Stimulated activated CD4-positive, alpha-beta T cell treated with anti-CD3 and anti-CD28 coated beads, Interleukin-4, amount 100 ng/mL, for 48 hours (primary cell): ENCODE measurements at places on chromosomes 11 and 22.

DNA sequence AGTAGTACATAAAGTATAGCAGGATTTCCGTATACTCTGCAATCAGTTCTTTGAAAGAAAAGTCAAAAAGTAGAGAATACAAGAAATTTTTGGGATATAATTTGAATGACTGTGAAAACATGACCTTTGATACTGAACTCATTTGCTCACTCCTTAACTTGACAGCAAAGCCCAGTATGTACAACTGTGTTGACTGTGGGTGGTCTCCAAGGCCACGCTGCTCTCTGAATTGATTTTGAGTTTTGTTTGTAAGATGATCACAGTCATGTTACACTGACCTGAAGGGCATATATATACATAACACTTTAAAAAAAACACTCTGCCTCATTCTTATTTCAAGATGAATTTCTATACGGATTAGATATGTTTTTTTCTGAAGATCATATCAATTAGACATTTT lies 9.5 kb upstream of the AMOTL1 start:
- no peak for DNase-seq

DNA sequence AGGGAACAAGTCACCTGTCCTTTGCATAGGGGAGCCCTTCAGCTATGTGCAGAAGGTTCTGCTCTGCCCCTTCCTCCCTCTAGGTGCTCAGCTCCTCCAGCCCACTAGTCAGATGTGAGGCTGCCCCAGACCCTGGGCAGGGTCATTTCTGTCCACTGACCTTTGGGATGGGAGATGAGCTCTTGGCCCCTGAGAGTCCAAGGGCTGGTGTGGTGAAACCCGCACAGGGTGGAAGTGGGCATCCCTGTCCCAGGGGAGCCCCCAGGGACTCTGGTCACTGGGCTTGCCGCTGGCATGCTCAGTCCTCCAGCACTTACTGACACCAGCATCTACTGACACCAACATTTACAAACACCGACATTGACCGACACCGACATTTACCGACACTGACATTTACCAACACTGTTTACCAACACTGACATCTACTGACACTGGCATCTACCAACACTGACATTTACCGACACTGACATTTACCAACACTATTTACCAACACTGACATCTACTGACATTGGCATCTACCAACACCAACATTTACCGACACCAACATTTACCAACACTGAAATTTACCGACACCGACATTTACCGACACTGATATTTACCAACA lies 71.9 kb upstream of the PPP6R3 start:
- DNase-seq: no peak

GRCh38 chr22:47625013-47625385 lies 862.5 kb downstream of the TBC1D22A start:
- DNase-seq: no peak

GRCh38 chr11:62850911-62851806 lies 11.8 kb upstream of the WDR74 start:
- DNase-seq: no peak

- DNase-seq: no peak
Measured at GRCh38 chr11:69384251-69385143, 90.5 kb downstream of the MYEOV start.

DNA sequence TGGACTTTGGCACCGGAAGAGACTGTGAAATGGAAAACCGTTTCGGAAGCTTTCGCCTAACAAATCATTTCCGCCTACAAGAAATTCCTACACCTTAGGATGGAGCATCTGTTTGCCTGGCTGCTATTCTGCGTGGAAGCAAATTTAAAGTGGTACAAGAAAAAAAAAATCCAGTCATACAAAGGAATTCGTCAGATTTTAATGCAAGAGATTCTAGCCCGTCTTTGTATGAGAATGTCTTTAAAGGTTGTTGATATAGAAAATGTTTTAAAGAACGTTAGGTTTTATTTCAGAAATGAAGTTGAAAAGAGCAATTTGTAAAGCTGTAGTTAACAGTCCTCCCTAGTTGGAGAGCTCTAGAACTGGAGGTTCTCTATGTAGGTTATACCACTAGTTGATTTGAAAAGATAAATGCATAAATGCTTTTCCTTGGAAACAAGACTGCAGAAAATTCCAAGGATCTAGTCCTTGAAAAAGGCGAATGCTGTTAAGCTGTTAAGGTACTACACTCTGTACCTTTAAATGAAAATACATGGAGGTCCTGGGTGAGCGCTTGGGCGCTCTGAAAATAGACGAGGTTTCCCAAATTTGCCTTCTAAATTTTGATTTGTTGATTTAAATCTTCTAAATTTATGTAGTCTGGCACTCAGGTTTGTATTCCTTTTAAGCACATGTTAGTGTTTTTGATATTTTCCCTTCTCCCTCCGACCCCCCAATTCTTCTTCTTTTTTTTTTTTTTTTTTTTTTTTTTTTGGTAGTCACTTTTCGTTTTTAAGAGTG lies 2.4 kb downstream of the NCR3LG1 start:
- no peak for DNase-seq

- DNase-seq: no peak
Measured at GRCh38 chr11:127972816-127973215, 614.5 kb downstream of the ETS1 start.

GRCh38 chr11:134294664-134295063 lies 18.5 kb downstream of the GLB1L3 start:
- DNase-seq: no peak

- no peak for DNase-seq
Measured at GRCh38 chr11:67280788-67281551, 8.1 kb upstream of the ANKRD13D start.

GRCh38 chr22:37817705-37818408 lies 5.3 kb upstream of the GALR3 start:
- DNase-seq: peak; percentile 86
